Effector memory CD8-positive, alpha-beta T cell (primary cell): ENCODE measurements at places on chromosomes 12 and 14.

- DNase-seq = peak; percentile 33
These were observed 137.5 kb upstream of the CPM start for GRCh38 chr12:69070319-69071090.

DNA sequence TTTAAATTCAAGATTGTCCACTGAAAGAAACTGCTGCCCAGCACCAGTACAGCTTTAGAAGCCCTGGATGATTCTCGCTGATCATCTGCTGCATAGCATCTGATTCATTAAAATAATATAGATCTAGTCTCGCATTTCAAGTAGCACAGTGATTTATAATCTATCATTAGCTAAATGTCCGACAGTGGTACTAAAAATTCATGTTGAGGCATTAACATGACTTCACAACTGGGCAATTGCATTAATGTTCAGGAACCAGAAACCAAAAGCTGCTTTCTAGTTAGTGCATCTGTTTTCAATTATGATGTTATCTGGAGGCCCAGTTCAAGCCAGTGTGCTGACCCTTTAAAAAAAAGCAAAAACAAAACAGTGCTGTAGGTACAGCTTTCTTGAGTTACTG lies 1987.2 kb upstream of the SEL1L start:
- no peak for DNase-seq

GRCh38 chr12:33596814-33597213 lies 157.2 kb upstream of the SYT10 start:
- DNase-seq = no peak

DNA sequence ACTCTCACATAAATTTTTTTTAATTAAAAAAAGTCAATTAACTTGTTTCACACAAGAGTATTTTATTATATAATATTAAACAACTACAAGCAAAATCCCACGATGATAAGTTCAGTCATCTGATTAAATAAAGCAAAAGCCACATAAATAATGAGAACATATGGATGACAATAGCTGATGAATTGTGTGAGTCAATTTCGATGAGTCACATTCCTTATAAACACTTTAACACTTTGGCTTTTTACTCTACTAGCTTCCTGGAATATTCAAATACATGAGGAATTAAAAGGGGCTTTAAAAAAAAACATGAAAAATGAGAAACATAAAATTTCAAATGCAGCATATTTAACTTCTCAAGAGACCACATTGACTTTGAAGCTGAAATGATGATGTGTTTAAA lies 95.3 kb downstream of the BCAT1 start:
- no peak for DNase-seq

DNA sequence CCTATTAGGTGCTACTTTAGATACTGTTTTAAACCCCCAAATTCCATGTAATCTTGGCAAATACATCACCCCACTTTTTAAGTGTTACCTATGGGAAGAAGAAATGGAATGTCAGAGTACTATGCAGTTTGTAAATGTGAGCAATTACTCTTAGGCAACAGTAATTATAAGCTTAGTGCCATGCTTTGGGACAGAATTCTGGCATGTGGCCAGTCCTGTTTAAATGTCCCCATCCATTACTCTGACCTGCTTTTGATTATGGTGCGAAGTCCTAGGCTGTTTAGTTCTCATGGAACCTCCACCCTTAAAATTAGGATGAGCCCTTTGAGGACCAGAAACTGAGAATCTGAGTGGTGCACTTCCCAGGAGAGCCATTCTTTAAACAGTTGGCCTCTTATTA lies 321.4 kb upstream of the RGS6 start:
- no peak for DNase-seq

DNA sequence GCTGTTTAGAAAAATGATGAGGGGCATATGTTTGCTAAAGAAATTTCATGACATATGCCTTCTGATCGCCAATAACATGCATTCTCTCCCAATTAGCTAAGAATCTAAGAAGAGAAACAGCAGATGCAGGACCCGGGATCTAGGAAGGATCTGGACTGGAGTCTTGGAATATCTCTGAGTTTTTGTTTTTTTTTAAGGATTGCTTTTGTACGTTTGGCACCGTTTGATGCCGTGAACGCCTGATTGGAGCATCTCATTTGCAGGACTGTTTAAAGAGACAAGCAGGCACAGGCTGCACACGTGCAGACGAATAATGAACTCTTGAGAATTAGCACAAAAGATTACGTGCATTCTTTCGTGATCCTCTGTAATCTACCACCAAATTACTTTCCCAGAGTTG lies 13.6 kb downstream of the EML1 start:
- DNase-seq = no peak

- no peak for DNase-seq
These were observed 291.7 kb upstream of the FAR2 start for GRCh38 chr12:28857369-28857768.

DNA sequence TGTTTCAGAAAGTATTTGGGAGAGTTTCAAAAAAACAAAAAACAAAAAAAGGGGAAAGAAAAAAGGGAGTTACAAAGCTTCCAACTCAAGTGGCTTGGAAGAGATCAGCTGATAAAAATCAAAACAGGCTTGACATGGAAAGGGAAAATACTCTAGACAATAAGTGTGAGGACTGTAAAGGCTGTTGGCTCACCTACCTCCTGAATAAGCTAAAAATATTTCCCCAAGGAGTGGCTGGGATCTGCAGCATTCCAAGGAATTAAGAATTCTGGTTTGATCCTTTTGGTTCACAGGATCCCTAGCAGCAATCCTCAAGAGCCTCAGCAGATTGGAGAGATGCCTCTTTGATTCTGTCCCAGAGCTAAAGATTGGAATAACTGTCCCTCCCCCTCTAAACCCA lies 11.2 kb upstream of the AJUBA start:
- DNase-seq = no peak

GRCh38 chr12:75666126-75666938 lies 154.9 kb upstream of the KRR1 start:
- DNase-seq = no peak

DNA sequence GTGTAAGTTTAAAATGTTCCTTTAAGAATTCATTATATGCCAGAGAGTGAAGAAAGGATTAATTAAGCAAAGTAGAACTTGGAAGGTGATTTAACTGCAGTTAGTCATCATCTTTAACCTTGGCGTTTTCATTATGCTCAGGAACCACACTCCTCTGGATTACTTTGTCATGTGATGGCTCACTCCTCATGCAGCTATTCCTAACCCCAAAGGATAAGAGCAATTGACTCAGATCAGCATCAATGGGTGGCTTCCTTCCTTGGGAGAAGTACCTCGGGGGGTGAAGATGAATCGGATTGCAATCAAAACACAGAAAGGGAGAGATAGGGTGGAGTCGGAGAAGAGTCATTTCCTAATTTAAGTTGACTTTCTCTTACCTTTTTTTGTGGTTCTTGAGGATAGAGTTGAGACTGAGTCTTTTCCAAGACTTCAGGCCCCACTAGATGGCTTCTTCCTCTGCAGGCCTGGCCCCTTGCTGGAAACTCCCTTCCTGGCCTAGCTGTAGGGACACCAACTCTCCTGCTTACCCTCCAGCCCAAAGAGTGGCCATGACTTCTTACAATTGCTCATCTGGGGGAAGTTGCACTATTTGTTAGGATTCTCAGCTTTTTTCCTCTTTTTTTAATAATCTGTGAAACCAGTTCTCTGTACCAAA lies 238.6 kb upstream of the DDHD1 start:
- no peak for DNase-seq

DNA sequence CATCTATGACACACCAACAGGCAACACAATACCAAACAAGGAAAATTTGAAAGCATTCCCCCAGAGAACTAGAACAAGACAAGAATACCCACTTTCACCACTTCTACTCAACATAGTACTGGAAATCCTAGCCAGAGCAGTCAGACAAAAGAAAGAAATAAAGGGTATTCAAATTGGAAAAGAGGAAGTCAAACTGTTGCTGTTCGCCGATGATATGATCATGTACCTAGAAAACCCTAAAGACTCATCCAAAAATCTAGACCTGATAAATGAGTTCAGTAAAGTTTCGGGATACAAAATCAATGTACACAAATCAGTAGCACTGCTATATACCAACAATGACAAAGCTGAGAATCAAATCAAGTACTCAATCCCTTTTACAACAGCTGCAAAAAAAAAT lies 8.1 kb upstream of the ATL1 start:
- DNase-seq = no peak

DNA sequence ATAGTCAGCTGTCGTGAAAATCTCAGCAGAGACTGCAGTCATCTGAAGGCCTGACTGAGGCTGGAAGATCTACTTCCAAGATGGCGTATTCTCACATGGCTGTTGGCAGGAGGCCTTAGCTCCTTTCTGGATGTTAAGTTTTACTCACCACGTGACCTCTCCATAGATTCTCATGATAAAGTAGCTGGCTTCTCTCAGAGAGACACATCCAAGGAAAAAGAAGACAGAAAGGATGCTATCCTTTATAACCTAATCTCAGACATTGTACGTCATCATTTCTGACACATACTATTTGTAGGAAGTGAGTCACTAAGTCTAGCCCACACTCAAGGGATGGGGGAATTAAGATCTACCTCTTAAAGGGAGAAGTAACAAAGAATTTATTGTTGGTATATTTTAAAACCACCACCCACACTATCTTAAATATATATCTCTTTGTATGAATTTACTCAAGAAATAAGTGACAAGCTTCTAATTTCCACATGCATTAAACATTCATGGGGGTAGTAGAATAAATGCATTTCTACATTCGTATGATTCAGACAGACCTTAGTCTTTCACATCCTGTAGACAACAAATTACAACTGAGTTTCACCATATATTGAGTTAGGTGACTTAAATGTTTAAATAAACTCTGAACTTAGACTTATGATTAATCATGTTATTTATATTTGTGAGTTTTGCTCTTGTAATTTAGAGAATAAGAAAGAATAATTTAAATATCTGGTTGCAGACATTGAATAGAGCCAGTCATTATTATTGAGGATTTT lies 411.0 kb downstream of the LRIG3 start:
- no peak for DNase-seq

DNA sequence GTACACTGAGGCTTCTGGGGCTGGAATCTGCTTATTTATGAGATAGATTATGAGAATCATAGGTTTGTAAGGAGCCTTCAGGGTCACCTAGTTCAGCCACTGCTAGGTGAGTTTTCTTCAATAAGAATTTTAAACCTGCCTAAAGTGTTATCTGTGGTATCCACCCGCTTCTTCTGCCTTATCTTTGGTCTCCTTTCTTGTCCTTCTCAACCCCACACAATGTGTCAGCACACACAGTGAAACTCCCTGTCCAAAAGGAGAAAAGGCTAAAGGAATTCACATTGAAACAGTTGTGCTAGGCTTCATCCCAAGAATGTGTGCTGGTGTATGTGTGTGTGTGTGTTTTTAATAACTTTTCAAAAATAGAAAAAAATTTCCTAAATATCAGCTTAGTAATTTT lies 259.3 kb upstream of the BTG1 start:
- no peak for DNase-seq

DNA sequence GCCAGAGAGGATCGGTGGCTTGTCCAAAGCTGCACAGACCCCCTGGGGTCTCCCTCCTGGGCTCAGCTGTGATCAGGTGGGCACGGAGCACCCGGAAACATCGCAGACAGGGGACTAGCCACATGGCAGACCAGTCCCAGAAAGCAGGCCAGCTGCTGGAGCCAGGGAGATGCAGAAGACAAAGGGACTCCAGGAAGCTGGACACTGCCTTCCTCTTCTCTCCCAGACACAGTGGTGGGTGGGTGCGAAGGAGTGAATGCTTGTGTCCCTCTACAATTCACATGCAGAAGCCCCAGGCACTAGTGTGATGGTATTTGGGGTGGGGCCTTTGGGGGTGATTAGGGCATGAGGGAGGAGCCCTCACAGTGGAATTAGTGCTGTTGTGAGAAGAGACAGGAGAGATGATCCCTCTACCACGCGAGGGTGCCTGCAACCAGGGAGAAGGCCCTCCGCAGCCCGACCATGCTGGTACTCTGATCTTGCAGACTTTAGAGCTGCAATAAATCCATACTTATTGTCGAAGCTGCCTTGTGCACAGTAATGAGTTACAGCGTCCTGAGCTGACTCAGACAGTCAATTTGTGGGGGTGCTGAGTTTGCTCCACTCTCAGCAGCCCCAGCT lies 95.2 kb downstream of the CALM1 start:
- no peak for DNase-seq

- no peak for DNase-seq
These were observed 133.9 kb downstream of the C12orf75 start for GRCh38 chr12:105464406-105464805.

GRCh38 chr14:68649476-68650189 lies 143.2 kb downstream of the ZFP36L1 start:
- DNase-seq = no peak

GRCh38 chr14:47744155-47744554 lies 68.8 kb upstream of the MDGA2 start:
- no peak for DNase-seq
